ENCODE measurements at places on chromosomes 12 and 14.
A peak's percentile ranks its signal among the peaks of the same experiment; 100 is the strongest.

DNA sequence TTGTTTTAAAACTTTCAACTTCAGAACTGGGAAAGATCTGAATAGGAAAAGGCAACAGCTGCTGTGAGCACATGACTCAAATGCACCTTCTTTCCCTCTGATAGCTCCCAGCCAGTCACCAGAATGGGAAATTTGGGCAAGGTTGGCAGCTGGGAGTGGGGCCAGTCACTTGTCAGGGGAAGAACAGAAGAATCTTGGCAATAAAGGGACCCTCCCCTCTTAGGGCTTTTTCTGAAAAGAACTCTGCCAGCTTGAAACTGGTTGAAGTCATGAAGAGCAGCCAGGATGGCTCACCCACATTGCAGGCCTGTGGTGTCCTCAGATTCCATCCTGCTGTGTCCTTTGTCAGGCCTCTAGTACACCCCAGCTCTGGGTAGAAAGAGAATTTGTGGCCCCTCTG is 10.3 kb upstream of the RIC8B start:
- no peak for DNase-seq

GRCh38 chr14:82755923-82756322 is 1222.3 kb upstream of the SEL1L start:
- DNase-seq, result no peak

DNA sequence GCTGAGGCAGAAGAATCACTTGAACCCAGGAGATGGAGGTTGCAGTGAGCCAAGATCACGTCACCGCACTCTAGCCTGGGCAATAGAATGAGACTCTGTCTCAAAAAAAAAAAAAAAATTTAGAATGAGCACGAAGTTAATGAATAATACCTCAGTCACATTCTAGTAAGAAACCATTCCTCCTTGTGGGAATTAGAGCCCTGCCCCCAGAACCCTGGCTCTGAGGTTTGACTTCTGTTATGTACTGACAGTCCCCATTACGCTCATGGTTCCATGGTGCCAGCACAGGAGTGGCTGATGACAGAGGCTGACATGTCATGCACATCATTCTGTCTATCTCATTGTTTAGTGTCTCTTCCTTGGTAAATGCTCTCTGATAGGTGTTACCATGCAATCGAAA is 132.6 kb upstream of the FGD4 start:
- DNase-seq, result no peak

GRCh38 chr12:88925454-88925853 is 345.2 kb upstream of the KITLG start:
- DNase-seq, result peak; percentile 25

DNA sequence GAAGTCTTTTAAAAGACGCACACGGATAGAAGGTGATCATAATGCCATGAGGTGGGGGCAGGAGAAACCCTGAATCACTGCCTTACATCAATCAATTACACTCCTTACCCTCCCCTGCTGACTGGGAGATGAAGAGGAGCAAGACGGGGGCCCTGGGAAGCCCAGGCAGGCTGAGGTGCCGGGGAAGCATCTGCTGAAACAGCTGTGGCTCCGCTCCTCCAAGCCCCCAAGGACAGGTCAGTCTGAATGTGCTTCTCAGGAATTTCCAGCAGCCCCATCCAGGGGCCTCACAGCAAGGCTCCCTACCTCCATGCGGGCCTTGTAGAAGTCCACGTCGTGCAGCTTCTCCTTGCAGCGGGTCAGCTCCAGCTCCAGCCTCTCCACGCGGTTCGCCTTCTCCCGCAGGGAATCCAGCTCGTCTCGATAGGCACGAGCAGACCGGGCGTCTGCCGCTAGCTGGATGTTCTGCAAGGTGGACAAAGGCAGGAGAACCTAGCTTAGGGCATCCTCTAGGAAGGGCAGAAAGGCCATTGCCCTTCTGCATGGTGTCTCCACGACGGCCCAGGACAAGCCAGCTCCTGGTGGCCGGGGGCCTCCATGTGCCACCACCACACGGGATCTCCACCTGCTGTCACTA is 79.8 kb downstream of the CCDC88C start:
- no peak for DNase-seq

DNA sequence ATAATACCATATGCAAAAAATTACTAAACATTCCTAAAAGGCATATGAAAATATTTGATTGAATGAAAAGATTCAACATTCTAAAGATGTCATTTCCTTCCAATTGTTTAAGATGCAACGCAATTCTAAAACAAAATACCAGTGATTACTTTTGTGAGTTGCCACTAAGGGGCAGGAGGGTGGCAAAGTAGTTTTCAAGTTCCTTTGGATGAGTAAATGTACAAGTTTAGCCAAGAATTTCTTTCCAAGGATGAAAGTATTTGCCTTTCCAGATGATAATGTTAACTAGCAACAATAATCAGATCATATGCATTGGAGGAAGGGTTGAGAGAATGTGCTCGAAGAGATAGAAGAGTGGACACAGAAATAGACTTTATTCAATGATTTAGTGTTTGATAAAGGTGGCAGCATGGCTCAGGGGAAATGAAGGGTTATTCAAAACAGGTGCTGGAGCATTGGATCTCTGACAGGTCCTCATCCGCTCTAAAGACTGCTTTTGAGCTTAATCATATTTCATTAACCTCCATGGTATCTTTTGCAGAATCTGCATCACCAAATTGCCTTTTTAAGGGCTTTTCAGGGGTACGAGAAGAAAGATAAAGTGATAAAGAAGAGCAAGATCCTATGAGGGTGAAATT is 678.5 kb upstream of the TBX3 start:
- peak; percentile 40 for DNase-seq

DNA sequence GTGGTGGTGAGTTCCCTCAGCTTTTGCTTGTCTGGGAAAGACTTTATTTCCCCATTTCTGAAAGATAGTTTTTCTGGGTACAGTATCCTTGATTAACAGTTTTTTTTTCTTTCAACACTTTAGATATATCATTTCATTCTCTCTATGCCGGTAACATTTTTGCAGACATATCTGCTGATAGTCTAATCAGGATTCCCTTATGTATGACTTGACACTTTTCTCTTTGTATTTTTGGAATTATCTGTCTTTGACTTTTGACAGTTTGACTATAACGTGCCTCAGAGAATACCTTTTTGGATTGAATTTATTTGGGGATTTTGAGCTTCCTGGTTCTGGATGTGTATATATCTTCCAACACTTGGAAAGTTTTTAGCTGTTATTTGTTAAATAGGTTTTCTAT is 234.8 kb upstream of the PRICKLE1 start:
- DNase-seq, result no peak

DNA sequence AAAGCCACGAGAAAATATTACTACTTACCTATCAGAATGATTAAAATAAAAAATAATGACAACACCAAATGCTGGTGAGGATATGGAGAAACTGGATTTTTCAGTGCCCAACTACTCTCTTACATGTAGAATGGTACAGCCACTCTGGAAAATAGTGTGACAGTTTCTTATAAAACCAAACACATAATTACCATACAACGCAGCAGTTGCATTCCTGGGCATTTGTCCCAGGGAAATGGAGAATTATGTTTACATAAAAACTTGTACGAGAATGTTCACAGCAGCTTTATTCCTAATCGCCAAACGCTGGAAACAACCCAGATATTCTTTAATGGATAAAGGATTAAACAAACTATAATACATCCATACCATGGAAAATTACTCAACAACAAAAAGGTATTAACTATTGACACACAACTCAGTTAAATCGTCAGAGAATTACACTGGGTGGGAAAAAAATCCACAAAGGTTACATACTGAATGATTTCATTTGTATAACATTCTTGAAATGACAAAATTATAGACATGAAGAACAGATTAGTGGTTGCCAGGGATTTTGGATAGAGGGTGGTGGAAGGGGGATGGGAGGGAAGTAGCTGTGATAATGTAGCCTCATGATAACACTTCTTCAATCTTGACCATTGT is 35.4 kb downstream of the TAOK3 start:
- DNase-seq, result peak; percentile 70

DNA sequence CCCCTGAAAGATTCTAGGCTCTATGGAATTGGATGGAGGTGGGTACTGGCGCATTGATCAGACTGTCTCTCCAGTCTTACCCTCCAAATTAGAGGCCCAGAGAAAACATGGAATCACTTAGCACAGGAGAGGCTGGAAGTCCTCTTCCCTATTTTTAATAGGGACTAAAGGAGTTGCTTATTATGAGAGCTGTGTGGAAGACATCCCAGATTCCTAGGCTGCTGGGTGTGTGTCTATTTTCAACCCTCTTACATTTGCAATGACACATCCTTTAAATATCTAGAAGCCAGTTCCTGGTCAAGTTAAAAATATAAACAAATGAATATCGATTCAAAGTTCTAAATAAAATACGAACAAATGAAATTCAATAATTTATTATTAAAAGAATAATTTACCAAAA is 58.3 kb upstream of the ARID2 start:
- peak; percentile 62 for DNase-seq

- DNase-seq, result no peak
These were observed 372.8 kb upstream of the PRICKLE1 start for GRCh38 chr12:42962384-42962783.

DNA sequence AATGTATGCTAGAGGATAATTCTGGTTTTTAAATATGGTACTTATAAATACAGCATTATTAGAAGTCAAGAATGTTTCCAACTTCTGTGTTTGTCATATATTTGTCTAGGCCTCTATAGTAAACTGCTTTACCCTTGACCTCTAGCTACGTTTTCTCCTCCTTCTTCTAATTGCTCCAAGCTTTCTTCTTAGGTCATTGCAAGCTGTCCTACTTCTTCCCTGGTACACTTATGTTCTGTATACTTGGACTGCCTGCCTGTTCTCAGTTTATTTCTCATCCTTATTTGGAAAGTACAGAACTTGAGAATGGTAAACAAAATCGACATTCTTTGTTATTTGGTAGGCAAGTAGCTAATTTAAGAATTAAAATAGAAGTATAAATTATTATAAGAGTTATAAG is 23.9 kb upstream of the ATP2B1 start:
- DNase-seq, result no peak

DNA sequence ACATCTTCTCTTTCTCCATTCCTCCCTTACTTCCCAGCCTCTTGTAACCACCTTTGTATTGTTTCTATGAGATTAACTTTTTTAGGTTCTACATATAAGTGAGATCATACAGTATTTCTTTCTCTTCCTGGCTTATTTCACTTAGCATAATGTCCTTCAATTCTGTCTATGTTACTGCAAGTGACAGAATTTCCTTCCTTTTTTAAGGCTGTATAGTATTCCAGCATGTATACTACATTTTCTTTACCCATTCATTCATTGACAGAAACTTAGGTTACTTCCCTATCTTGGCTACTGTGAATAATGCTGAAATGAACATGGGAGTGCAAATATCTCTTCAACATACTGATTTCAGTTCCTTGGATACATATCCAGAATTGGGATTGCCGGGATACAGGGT is 18.2 kb downstream of the TMX1 start:
- no peak for DNase-seq

GRCh38 chr12:125983784-125984500 is 918.7 kb downstream of the AACS start:
- no peak for DNase-seq

GRCh38 chr12:19198272-19198671 is 68.7 kb downstream of the PLEKHA5 start:
- peak; percentile 86 for DNase-seq

DNA sequence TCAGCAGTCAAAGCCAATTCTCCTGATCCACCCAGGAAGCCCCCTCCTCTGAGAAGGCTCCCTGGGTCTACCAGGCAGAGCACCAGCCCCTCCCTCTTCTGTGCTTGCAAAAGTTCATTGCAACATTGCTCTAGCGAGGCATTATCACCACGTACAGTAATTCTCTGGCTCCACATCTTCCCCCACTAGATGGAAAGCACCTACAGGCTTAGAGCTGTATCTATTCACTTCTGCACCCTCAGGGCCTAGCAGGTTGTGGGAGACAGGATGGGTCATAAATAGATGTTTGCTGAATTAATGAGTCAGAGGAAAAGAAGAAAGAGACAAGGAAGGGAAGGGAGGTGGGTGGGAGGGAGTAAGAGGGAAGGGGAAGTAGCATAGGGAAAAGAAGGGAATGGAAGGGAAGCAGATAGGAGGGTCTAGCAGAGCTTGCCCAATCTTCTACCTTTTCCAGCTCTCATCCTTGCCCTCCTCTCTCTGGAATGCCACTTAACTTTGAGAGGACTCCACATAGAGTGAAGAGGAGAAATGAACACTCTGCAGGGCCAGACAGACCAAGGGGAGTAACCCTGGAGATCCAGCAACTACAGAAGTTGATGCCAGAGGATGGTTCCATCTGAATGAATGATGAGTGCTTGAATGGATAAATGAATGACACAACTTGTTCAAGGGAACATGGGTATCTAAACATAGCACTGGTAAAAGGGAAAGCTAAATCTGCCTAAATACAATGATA is 42.0 kb upstream of the NT5DC3 start:
- DNase-seq, result no peak

DNA sequence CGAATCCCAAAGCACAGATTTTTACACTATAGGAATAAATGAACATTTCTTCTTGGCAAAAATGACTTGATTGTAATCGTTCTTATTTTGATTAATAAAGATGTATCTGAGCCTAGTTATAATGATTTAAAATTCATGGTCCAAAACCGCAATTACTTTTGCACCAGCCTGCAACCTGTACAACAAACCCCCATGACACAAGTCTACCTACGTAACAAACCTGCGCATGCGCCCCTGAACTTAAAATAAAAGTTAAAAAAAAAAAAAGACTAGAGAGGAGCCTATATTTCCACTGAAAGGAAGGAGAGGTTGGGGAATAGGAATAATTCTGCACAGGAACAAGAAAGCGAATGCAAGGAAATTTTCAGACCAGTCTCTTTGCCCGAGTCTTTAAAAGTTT is 145.2 kb downstream of the SCARB1 start:
- no peak for DNase-seq

DNA sequence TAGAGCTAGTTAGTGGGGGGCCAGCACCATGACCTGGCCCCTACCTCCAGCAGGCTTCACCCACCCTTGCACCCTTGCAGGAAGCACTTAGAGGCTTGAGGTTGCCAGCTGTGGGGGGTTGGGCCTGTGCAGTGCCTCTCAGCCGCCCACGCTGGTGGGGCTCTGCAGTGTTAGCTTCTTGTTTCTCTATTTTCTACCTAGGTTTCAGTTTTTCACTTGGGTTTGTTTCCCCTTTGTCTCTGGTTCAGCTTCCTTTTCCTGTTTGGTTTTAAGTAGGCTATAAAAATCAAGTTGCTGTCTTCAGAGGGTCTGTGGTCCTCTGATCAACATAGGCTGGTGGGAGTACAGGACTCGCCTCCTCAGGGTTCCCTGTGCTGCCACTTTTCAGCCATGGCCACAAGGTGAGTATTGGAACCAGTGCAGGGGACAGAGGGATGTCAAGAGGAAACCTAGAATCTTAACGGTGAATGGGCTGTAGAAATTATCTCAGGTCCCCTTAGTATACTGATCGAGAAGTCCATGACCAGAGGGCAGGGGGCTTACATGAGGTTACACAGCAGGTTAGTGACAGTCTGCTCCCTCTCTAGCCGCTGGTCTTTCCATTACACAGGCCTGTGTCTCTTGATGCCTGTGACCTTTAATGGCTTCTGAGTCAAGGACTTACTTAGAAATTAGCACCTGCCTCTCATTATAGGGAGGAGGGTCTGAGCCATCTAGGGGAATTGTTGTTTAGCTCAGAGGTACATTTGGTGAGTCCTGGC is at the start of gene EVL:
Gene EVL, plus strand, starts transcription at position 312 of the 761 bp plus-strand sequence. Its CDS starts 79 bp downstream, at position 391.
- DNase-seq, result no peak

- no peak for DNase-seq
These were observed 444.0 kb upstream of the FLRT2 start for GRCh38 chr14:85085981-85086380.

Measured in fibroblast of skin of back (primary cell).